Mesenteric fat pad (tissue), 1 donor: ENCODE measurements at places on chromosomes 7 and 10. TPM values are rescaled to one million over a fixed set of nuclear protein-coding genes. Genes with fewer than 3 reads are reported as not detected.
A peak's percentile ranks its signal among the peaks of the same experiment; 100 is the strongest.

DNA sequence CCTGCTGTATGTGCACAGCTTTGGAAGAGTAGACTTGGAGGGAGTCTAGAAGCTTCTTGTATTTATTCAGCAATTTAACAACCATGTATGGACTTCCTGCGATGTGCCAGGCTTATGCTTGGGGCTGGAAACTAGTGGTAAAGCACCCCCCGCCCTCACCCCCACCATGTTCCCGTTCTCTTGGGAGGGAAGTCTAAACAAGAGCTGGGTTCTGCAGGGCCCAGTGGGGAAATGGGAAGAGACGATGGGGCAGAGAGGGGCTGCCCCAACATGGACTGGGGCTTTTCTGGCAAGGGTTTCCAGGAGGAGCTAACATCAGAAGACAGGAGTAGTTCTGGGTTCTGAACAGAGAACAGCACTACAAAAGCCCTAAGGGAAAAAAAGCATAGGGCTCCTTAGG, 8.0 kb downstream of the RASSF4 start:
- DNase-seq: peak; percentile 71

GRCh38 chr7:356087-356486, 66.1 kb downstream of the FOXL3 start:
- no peak for DNase-seq

- DNase-seq: no peak
These were observed 665 bp upstream of the SRRT start for GRCh38 chr7:100874300-100874576.

GRCh38 chr10:24456322-24456721, 247.4 kb downstream of the KIAA1217 start:
- DNase-seq: no peak

LGI1 gene
- total RNA-seq: not detected
